ENCODE measurements at places on chromosomes 11 and 22. TPM values are rescaled to one million over a fixed set of nuclear protein-coding genes. Genes with fewer than 3 reads are reported as not detected.

GRCh38 chr11:97445561-97445960 lies 1055.7 kb downstream of the JRKL start:
- H3K36me3 ChIP-seq, result no peaks in the 10 kb centered on the region
- H3K27ac ChIP-seq, result no peak overlapping the region
- H3K4me3 ChIP-seq, result no peak overlapping the region

GRCh38 chr11:849951-850774 lies 7.5 kb downstream of the TSPAN4 start:
- H3K4me3 ChIP-seq, result peak overlapping the region; percentile 15
- peaks cover 24% of the 10 kb centered on the region for H3K36me3 ChIP-seq
- DNase-seq, result no peak
- no peaks in the 10 kb centered on the region for H3K27me3 ChIP-seq
- peak overlapping the region; percentile 2 for H3K27ac ChIP-seq

DNA sequence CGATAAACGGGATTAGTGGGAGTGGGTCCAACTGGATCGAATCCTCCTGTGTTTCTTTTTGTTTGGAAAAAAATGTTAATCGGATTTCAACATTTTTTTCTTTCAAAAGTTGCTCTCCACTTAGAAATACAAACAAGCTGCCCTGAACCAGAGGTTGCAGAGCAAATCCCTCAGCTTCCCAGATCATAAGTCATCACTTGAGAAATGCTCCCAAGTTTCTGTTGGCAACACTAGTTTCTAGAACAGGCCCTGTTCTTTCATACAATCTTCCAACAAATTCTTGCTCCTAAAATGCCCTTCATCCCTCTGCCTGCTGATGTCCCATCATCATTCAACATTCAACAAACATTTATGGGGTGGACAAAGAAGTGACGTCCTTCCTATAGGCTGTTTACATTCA lies 1.3 kb upstream of the MLC1 start:
- DNase-seq, result no peak
- no peak overlapping the region for H3K27ac ChIP-seq
- no peak overlapping the region for H3K4me3 ChIP-seq
- H3K27me3 ChIP-seq, result peaks cover 52% of the 10 kb centered on the region
- H3K36me3 ChIP-seq, result no peaks in the 10 kb centered on the region

DNA sequence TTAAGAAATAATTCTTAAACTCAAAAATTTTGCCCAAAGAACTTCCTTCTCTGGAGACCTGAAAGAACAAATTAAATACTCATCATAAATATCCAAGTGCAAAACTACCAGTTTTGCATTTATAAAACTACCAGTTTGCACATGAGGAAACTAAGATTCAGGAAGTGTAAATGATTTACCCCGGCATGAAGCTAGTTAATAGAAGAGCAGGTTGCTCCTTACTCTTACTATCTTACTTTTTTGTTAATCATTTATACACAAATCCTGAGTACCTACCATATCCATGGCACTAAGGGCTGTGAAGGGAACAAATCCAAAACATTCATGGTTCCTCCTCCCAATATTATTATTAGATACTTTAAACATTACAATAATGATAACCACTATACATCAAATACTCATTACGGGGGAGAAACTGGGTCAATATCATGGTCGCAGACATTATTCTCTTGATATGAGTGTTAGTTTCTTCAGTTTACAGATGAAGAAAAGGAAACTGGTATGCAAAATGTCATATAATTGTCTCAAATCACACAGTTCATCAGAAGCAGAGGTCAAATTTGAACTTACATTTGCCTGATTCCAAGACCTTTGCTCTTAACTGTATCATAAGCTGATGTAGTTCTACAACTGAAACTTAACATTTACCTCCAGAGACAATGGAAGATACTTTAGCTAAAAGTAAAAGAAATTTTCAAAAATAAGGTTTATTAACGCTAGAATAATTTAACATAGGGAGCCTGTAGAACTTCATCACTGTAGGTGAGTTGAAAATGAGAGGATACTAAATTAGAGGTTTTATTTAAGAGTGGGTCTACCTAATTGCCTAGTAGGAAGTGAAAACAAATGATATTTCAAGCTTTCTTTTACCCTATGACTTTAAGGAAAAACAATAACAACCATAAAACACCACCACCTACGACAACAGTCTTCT lies 74.5 kb downstream of the FAM76B start:
- no peak overlapping the region for H3K4me3 ChIP-seq
- H3K27ac ChIP-seq, result peak overlapping the region; percentile 21
- H3K36me3 ChIP-seq, result no peaks in the 10 kb centered on the region
- H3K4me1 ChIP-seq, result no peaks in the 10 kb centered on the region
- no peak for DNase-seq

GRCh38 chr22:22667966-22668880 lies 23.8 kb downstream of the GGTLC2 start:
- no peak for DNase-seq
- no peaks in the 10 kb centered on the region for H3K27me3 ChIP-seq
- no peak overlapping the region for H3K27ac ChIP-seq
- no peaks in the 10 kb centered on the region for H3K4me1 ChIP-seq
- H3K4me3 ChIP-seq, result no peak overlapping the region

DNA sequence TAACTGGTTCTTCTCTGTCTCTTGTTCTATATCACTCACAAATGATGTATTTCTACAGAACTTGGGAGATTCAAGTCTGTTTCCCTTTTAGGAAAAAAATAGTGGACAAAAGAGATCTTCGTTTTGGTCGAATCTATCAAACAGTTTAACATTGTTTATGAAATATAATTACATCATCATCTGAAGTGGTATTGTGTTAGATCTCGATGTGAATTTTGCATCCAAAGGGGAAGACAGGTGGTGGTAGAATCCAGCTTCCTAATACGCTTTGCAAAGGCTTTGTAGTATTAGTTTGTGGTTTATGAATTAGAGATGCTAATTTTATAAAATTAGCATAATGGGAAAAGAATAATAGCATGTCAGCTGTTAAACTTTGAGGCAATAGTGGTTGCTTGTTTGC lies 3.4 kb downstream of the SIK2 start:
- H3K36me3 ChIP-seq, result no peaks in the 10 kb centered on the region
- H3K27ac ChIP-seq, result peak overlapping the region; percentile 28
- DNase-seq, result no peak
- no peaks in the 10 kb centered on the region for H3K4me1 ChIP-seq

DNA sequence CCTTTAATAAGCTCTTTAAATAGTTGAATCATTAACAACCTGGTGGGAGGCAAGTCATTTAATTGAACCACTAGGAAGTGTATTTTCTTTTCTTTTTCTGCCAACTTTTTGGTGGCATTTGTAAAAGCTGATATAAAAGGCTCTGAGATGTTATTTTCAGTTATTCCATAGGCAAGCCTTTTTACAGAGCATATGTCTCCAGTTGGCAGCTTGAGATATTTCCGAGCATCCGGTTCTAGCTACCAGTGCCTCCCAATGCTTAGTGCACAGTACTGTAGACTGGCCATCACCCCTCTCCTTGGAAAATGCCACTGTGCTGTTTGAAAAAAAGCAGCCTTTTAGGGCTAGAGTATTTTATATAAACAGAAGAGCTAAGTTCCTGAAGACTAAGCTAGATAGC lies 178.7 kb upstream of the SORL1-AS1 start:
- H3K27ac ChIP-seq, result no peak overlapping the region
- no peak for DNase-seq
- H3K36me3 ChIP-seq, result no peaks in the 10 kb centered on the region
- no peaks in the 10 kb centered on the region for H3K4me1 ChIP-seq
- H3K4me3 ChIP-seq, result no peak overlapping the region

GRCh38 chr11:122202951-122203456 lies 87.0 kb upstream of the BLID start:
- DNase-seq, result peak; percentile 77
- no peaks in the 10 kb centered on the region for H3K27me3 ChIP-seq
- no peaks in the 10 kb centered on the region for H3K36me3 ChIP-seq
- H3K4me3 ChIP-seq, result peak overlapping the region; percentile 36

GRCh38 chr11:44725016-44725685 lies 1.6 kb upstream of the TSPAN18 start:
- H3K4me1 ChIP-seq, result peaks cover 24% of the 10 kb centered on the region
- DNase-seq, result no peak
- no peak overlapping the region for H3K4me3 ChIP-seq
- H3K27me3 ChIP-seq, result no peaks in the 10 kb centered on the region
- H3K27ac ChIP-seq, result no peak overlapping the region
- no peaks in the 10 kb centered on the region for H3K36me3 ChIP-seq

The PATE2 gene
- total RNA-seq, result not detected

- no peaks in the 10 kb centered on the region for H3K36me3 ChIP-seq
- H3K4me3 ChIP-seq, result no peak overlapping the region
- H3K4me1 ChIP-seq, result no peaks in the 10 kb centered on the region
- H3K27ac ChIP-seq, result peak overlapping the region; percentile 56
- DNase-seq, result peak; percentile 19
- no peaks in the 10 kb centered on the region for H3K27me3 ChIP-seq
These were observed 14.2 kb downstream of the PRR33 start for GRCh38 chr11:1877211-1878136.

The PTPRCAP gene
- total RNA-seq, result 14.4 TPM

DNA sequence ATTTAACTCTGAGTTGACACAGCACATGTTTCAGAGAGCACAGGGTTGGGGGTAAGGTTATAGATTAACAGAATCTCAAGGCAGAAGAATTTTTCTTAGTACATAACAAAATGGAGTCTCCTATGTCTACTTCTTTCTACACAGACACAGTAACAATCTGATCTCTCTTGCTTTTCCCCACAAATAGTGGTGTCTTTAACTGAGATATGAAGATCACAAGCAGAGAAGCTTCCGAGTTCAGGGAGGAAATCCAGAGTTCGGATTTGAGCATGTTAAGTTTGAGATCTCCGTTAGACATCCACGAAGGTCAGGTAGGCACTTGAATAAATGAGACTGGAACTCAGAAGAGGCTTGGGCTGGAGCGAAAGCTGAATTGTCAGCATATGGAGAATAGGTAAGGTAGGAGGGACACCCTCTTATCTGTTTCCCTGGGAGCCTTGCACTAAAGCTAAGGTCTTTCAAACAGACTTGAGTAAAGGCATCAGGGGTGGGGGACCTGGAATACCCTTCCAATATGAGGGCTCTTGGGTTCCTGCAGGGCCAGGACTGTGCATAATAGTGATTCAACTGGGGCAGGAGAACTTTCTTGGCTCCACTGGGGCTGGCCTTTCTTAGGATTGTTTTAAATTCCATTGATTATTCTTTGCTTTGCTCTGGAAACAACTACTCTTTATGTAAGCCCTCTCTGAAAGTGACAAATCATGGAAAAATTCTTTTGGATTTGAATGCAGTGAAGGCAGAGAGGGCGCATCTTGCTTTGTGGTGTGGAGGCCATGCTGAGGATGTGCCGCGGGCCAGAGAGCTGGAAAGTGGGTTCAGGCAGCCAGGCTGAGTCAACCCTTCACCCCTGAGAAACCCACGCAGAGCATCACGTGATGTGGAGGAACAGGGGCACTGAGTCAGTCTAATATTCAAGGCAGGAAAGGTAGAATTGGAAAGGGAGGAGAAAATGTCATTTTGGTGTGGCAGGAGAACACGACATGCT lies 62.7 kb upstream of the AMPD3 start:
- peaks cover 21% of the 10 kb centered on the region for H3K4me1 ChIP-seq
- no peak for DNase-seq
- no peak overlapping the region for H3K4me3 ChIP-seq
- H3K27ac ChIP-seq, result no peak overlapping the region

DNA sequence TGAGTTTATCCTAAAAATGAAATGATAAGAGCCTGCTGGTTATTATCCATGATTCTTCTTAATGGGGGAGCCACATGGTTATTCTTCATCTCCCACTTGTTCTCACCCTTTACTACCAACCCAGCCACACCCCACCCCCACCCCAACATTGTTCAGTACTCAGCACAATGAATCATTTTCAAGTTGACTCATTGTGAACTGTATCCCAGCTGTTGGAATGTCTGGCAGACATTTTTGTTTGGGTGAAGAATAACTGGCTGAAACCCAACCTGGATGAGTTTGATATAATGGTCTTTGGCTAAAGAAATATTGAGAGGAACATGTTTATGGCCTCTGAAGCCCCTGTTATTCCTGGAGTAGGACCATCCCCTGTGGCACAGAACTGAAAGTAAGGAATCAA lies 136.2 kb downstream of the ELP4 start:
- H3K4me1 ChIP-seq, result no peaks in the 10 kb centered on the region
- H3K27me3 ChIP-seq, result no peaks in the 10 kb centered on the region
- H3K4me3 ChIP-seq, result no peak overlapping the region
- no peaks in the 10 kb centered on the region for H3K36me3 ChIP-seq
